ENCODE measurements at places on chromosomes 12 and 14. TPM values are rescaled to one million over a fixed set of nuclear protein-coding genes. Genes with fewer than 3 reads are reported as not detected.

DNA sequence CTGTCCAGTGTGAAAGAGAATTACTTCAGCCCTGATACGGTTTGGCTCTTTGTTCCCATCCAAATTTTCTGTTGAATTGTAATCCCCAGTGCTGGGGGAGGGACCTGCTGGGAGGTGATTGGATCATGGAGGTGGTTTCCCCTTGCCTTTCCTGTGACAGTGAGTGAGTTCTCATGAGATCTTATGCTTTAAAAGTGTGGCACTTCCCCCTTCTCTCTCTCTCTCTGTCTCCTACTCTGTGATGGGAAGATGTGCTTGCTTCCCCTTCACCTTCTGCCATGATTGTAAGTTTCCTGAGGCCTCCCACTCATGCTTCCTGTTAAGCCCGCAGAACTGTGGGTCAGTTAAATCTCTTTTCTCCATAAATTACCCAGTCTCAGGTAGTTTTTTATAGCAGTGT, 5.5 kb upstream of the SLC15A5 start:
- no peaks in the 10 kb centered on the region for H3K4me1 ChIP-seq
- H3K36me3 ChIP-seq = no peaks in the 10 kb centered on the region
- H3K4me3 ChIP-seq = no peak overlapping the region
- no peaks in the 10 kb centered on the region for H3K27me3 ChIP-seq

DNA sequence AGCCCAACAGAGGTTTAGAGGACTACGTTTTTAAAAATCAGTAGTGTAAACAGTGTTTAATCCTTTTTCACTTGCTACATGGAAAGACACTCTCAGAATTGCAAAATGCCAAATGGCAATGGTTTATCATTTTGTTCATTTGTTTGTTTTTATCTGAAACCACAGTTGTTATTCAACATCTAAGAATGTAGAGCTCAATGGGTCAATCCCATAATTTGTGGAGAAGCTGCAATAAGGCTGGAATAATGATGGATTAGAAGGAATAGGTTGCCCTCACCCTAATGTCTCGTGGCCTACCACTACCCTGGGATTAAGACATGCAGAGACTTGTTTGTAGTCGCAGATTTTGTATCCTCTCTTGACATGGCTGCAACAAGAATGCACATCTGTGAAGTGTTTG, 115.7 kb downstream of the LLPH start:
- no peaks in the 10 kb centered on the region for H3K27me3 ChIP-seq
- peak; percentile 50 for DNase-seq
- no peak overlapping the region for H3K27ac ChIP-seq
- H3K4me3 ChIP-seq = no peak overlapping the region
- H3K4me1 ChIP-seq = peaks cover 9% of the 10 kb centered on the region
- H3K36me3 ChIP-seq = no peaks in the 10 kb centered on the region

DNA sequence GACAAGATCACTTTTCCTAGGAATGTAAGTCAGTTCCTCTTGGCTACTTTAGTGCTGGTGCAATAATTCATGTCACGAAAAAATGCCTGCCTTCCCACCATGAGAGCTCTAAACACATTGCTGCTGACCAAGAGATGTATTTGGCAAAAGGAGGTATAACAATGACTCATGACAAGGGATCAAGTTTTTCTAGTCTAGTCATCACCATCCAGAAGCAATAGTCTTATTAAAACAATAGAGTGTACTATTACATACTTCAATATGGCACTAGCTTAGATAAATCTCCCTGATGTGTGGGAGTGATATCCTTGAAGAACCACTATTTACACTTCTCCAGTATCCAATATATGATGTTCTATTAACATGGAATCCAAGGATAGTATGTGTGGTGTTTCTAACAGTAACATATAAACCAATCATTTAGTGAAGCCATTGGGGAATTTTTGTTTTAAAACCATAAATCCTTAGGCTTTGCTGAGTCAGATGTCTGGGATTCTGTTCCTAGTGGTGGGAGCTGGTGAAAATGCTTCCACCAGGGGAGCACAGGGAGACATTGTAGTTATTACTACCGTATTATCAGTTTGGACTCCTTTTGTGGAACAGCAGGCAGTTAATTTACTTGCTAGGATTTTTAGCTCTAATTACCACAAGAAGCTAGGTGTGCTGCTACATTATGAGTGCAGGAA, 1387.5 kb downstream of the LRFN5 start:
- no peak overlapping the region for H3K4me3 ChIP-seq
- no peaks in the 10 kb centered on the region for H3K27me3 ChIP-seq
- peak overlapping the region; percentile 56 for H3K27ac ChIP-seq
- peak; percentile 84 for DNase-seq

DNA sequence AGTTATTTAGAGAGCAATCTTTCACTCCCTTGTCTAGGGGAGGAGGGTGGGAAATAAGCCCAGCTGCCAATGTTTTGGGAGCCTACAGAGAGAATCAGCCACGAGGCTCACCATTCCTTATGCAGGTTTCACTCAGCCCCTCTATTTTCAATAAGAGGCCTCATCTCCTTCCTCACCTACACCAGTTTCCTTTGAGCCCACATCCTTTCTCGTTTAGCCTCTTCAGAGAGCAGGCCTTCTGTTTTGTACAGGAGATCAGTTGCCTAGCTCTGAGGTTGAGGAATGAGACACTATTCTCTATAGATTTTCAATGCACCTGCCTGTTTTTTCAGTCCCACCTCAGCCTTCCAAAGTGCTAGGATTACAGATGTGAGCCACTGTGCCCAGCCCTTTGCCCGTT, 17.9 kb downstream of the SNAPC1 start:
- no peak overlapping the region for H3K4me3 ChIP-seq
- no peaks in the 10 kb centered on the region for H3K27me3 ChIP-seq
- peaks cover 4% of the 10 kb centered on the region for H3K4me1 ChIP-seq
- no peak for DNase-seq
- no peak overlapping the region for H3K27ac ChIP-seq
- H3K36me3 ChIP-seq = peaks cover 82% of the 10 kb centered on the region

GRCh38 chr12:20368114-20368650, at the start of gene PDE3A:
Gene PDE3A, plus strand, starts transcription at chr12:20368537. Its CDS starts 748 bp downstream, at chr12:20369285.
- H3K27me3 ChIP-seq = peaks cover 61% of the 10 kb centered on the region
- H3K4me3 ChIP-seq = peak within 1 kb of the TSS; percentile 67
- no peaks in the 10 kb centered on the region for H3K4me1 ChIP-seq
- peak; percentile 42 for DNase-seq

DNA sequence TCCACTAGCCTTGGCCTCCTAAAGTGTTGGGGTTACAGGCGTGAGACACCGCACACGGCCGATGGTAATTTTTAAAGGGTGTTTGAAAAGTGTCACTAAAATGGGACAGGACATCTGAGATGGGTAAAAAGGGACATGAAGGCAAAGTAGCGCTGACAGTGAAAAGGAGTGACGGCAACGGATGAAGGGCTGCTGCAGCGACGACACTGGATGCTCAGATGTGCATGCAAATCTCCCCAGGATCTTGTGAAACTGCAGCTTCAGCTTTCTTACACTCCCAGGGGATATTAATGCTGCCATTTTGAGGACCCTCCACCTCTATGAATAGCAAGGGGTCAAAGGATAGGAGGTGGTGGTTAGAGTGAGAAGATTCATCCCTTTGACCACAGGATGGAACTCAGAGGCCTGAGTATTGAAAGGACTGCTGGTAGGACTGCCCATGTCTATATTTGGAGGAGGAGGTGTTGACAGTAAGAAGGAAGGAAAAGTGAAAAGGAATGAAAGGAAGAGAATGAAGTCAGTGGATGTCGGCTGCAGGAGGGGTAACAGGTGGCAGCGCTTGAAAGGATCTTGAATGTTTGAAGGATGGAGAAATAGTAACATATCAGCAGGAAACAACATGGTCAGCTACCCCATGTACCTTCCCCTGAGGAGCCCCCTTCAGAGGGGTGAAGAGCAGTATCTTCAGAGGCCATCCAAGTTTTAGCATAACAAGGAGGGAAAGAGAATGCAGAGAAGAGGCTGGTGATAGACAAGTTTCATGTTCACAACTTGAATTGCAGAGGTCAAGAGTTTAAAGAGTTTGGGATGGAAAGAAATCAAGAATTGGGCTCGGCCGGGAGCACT, 37.1 kb downstream of the CLIP1 start:
- H3K4me1 ChIP-seq = no peaks in the 10 kb centered on the region
- no peak for DNase-seq
- no peak overlapping the region for H3K4me3 ChIP-seq
- no peak overlapping the region for H3K27ac ChIP-seq
- no peaks in the 10 kb centered on the region for H3K27me3 ChIP-seq

DNA sequence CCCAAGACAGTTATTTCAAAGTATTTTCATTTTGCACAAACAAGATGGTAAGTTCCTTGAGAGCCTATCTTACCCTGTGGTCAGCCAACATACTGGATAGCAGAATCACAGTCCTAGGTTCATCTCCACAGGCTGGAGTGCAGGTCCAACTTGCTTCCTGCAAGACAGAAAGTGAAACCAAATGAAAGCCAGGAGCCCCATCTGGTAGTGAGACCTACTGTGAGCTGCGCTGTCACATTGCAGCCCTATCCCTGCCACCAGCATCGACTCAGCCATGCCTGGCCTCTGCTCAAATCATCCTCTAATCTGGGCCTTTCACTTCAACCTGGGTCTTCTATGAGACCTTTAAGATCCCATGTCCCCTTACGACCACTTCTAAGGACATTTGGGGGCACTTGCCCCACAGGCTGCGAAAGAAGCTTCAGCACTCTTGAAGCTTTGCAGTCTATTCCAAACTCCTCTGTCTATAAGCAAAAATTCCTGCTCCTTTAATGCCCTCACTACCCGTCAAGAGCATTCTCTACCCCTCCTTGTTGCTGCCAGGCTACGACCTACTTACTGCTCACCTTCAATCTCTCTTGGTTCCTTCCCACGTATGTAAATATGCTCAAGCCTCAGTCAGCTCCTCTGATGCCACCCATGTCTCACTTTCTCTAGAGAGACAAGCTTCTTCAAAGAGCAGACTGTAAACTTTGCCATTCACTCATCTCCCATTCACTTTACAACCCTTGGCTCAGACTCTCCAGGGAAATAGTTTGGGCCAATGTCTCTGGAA, 55.9 kb upstream of the TSPAN11 start:
- no peaks in the 10 kb centered on the region for H3K36me3 ChIP-seq
- no peaks in the 10 kb centered on the region for H3K4me1 ChIP-seq
- no peak overlapping the region for H3K4me3 ChIP-seq
- no peak for DNase-seq
- H3K27ac ChIP-seq = no peak overlapping the region
- no peaks in the 10 kb centered on the region for H3K27me3 ChIP-seq

GRCh38 chr12:83823386-83824045, 1089.1 kb downstream of the SLC6A15 start:
- H3K27ac ChIP-seq = no peak overlapping the region
- DNase-seq = peak; percentile 64
- no peak overlapping the region for H3K4me3 ChIP-seq
- H3K4me1 ChIP-seq = peaks cover 10% of the 10 kb centered on the region
- no peaks in the 10 kb centered on the region for H3K27me3 ChIP-seq

GRCh38 chr14:74974364-74975058, 19.1 kb upstream of the PGF start:
- no peak overlapping the region for H3K4me3 ChIP-seq
- H3K36me3 ChIP-seq = no peaks in the 10 kb centered on the region
- no peaks in the 10 kb centered on the region for H3K27me3 ChIP-seq
- DNase-seq = no peak

Gene CMA1
- not detected for total RNA-seq

Gene EID3
- total RNA-seq = 12.0 TPM

Gene GARIN6
- total RNA-seq = not detected

Gene SLC25A21
- 0.87 TPM for total RNA-seq

Gene KRT5
- total RNA-seq = not detected

Gene ZDHHC22
- 0.15 TPM for total RNA-seq
